ENCODE measurements at places on chromosomes 2 and 18. TPM values are rescaled to one million over a fixed set of nuclear protein-coding genes. Genes with fewer than 3 reads are reported as not detected.

DNA sequence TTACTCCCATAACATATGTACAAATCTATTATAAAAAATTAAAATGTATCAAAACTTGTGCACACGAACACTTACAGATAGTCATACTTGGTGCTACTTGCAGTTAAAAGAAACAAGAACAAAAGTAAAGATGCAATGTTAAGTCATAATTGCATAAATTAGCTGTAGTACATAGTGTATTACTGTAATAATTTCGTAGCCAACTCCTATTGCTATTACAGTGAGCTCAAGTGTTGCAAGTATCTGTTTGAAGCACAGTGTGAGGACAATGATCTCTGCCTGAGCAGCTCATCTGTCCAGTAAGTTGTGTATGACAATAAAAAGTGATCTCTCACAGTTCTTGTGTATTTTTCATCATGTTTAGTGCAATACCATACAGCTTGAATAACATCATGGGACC is 7.5 kb upstream of the SERPINB13 start:
- DNase-seq, result no peak

DNA sequence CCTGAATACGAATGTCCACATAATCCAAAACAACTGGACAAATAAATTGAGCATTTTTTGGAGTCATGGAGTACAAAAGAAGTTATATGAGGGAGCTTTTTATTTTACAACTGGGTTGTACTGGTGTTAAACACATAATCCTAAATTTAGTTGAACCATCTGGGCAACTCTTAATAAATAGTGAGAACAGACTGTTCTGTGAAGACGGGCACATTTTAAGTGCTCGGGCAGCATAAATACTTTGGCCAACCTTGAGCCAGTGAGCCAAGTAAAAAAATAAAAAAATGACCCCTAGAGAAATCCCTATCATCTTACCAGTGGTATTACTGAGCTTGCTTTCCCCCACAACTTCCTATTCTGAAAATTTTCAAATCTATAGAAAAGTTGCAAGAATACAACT is 50.9 kb upstream of the PSME4 start:
- DNase-seq, result no peak

- DNase-seq, result peak; percentile 66
These were observed 236.4 kb downstream of the PIEZO2 start for GRCh38 chr18:10912790-10913545.

MOGAT1 gene
- not detected for total RNA-seq

DNA sequence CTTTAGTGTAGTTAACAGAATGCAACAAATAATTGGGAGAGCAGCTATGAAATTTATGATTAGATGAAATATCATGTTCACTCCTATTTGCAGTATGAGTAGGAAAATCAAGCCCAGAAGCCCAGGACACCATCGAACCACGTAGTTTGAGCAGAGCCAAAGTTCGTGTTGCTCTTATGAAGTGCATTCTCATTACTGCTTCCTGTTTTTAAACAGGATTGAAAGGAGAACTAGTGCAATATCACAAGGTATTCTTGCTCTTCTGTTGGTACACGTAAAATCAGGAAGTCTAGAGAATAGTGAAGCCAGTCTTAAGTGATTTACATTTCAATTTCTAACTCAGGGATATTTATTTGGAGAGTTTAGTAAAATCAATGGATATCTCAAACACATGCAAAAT is 21.1 kb downstream of the ARHGAP15 start:
- DNase-seq, result no peak

ANKRD53 gene
- 11.7 TPM for total RNA-seq

DNA sequence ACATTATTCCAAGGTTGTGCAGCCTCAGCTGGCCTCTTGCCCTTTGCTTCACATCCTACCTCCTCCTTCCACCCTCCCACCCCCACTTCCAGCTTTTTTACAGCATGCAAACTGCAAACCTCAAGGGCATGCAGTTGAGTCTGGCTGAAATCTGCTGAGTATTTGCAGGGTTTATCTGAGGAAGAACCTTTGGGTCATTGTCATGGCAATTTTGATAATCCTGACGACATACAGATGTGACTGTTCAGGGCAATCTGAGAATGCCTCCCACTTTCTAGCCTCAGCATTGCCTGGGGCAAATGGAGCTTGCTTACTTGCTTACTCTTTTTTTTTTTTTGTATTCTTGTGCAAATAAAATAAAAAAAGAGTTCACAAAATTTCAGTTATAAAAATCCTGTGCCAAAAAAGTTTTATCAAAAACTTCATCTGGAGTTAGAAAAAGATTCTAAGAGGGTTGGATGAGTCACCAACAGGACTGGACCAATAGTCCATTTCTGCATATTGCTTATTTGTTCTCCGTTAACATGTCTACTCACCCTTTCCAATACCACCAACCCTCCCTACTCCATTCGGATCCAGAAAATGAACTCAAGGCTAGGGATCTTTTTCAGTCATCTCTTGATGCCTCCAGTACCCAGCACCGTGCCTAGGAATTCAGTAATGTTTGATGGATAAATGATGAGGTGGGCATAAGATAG is 23.6 kb upstream of the LHCGR start:
- no peak for DNase-seq

DNA sequence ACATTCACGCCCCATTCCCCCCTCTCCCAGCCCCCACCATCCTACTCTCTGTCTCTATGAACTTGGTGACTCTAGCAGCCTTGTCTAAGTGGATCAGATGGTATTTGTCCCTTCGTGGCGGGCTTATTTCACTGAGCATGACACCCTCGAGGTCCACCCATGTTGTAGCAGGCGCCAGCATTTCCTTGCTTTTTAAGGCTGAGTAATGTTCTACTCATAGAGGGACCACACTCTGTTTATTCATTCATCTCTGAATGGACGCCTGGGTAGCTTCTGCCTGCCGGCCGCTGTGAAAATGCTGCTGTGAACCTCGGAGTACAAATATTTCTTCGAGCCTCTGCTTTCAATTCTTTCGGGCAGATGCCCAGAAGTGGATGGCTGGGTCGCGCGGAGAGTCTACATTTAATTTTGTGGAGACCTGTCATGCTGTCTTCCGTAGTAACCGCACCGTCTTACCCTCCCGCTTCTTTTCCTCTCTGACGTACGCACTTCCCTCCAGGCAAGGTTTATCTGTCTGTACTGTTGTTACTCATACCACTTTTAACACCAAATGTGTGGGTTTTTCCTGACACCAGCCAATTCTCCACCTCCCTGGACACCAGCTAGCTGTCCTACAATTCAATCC is 5.6 kb downstream of the CROCC2 start:
- DNase-seq, result no peak

GRCh38 chr18:43934322-43934721 is 657.0 kb upstream of the SYT4 start:
- DNase-seq, result no peak

BMP10 gene
- total RNA-seq, result not detected

TFCP2L1 gene
- total RNA-seq, result 0.07 TPM

DNA sequence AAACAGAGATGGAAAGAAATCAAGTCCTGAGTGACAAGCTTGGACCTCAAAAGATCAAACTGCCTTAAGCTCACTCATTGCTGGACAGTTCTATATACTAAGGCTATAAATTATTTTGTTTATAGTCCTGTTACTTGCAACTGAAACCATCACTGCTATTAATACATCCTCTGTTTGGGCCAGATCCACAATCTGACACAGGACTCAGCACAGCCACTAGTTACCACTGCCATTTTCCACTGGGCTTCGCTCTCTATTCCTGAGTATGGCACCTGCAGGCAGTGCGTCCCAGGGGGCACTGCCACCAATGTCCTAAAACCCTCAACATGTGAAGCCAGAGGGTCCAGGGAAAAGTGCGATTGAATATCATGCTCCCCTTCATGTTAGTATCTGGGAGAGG is 52.3 kb downstream of the CYP26B1 start:
- DNase-seq, result no peak

DNA sequence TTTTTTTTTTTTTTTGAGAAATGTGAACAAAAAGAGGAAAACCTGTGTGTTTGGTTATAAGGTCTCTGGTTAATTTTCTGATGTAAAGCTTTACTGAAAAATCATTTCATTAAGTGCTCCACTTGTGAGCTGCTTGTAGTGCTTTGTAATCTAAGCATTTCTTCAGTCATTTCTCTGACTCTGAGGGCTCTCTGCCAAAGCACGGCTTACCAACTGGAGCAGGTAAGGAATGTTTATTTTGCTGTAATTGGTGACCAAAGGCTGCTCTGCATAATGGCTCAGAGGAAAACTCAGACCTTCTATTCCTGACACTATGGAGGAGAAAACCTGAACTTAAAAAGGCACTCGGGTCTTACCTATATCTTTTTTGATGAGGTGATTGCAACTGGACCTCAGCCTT is 848.8 kb downstream of the MBD2 start:
- DNase-seq, result no peak

- DNase-seq, result no peak
These were observed 30.6 kb upstream of the SLC35G4 start for GRCh38 chr18:11578799-11579198.

GRCh38 chr2:1192121-1192520 is 221.1 kb upstream of the TPO start:
- DNase-seq, result no peak

DNA sequence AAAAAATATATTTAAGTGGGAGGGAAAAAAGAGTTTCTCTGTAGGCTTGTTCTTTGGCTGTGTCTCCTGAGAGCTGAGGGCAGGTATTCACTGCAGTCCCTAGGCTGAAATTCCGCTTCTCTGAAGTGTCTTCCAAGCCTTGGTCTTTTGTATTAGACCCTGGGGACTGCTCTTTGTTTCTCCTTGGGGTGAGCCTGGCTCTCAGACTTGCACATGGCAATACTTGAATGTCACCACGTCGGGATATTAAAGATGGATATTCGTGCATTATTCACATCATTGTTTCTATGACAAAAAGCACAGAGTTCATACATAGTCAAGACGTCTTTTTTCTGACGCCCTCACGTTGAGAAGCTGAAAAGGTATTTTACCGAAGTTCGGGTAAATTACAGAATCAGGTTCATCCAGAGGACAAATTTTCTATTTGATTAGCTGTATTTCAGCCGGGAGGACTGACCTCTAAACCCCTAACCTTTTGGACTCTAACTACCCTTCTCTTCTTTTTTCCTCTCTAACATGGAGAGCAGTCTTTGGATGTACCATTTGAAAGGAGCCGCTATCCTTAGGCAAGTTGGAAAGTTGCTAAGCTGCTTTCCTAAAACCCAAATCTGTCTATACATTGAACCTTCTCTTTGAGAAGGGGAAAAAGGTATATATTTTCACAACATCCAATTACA is 2.4 kb upstream of the HOXD3 start:
- DNase-seq, result no peak

TMEM247 gene
- total RNA-seq, result not detected

DNA sequence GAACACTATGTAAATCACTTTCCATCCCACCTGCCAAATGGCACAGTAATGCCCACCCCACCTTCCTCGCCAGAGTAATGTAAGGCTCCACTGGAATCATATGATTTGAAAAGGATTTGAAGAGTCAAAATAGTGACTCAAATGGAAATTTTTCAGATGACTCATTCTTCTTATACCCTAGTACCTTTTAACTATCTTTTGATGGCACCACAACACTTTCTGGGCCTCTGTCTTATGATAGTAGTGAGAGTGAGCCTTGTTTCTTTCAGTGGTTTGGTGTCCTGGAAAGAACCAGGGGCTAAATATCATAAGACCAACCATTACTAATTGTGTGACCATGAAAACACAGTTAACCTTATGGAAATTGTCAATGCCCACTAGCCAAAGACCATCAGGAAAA is 235.4 kb upstream of the SLC14A2 start:
- DNase-seq, result no peak

- no peak for DNase-seq
These were observed 54.6 kb downstream of the ZFP36L2 start for GRCh38 chr2:43171789-43172188.

DNA sequence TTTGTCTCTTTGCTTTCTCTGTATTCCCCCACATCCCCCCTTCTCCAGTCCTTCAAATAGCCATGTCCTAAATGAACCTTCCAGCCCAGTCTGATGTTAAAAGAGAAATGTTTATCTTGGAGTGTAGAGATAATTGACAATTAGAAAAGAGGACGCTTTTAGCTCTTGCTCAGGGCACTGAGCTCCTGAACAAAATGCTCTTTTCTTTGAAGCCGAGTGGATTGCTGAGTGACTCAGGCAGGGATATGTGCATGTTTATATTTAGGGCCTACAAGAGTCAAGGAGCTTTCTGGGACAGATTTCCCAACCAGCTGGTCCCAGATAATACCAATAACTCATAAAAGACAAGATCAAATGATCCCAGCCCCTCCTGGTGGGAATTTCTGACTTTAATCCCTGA is 88.0 kb upstream of the SETBP1 start:
- DNase-seq, result no peak

- DNase-seq, result no peak
These were observed 14.1 kb upstream of the STK25 start for GRCh38 chr2:241522477-241522876.

SPIRE1 gene
- total RNA-seq, result 29.9 TPM

GRCh38 chr2:109158237-109158636 is 29.2 kb downstream of the SH3RF3 start:
- DNase-seq, result no peak

DNA sequence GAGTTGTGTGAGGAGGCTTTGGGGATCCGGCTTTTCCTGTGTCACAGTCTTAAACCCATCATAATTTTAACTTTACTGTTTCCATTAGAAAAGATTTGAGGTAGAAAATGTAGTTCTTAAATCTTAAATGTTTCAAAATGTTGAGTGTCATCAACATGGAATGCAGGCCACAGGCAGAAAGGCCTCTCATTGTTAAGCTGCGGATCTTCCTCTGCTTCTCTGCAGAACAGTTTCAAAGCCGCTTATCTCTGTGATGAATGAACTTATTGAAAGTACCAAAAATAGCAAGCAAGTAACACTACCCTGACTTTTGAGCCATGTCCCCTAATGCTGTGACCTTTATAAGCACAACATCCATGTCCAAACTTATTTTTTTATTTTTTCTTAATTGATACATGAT is 1645.8 kb downstream of the DPP10 start:
- DNase-seq, result no peak

SIGLEC15 gene
- not detected for total RNA-seq

- no peak for DNase-seq
These were observed 161.0 kb upstream of the ID2 start for GRCh38 chr2:8520791-8521344.

DNA sequence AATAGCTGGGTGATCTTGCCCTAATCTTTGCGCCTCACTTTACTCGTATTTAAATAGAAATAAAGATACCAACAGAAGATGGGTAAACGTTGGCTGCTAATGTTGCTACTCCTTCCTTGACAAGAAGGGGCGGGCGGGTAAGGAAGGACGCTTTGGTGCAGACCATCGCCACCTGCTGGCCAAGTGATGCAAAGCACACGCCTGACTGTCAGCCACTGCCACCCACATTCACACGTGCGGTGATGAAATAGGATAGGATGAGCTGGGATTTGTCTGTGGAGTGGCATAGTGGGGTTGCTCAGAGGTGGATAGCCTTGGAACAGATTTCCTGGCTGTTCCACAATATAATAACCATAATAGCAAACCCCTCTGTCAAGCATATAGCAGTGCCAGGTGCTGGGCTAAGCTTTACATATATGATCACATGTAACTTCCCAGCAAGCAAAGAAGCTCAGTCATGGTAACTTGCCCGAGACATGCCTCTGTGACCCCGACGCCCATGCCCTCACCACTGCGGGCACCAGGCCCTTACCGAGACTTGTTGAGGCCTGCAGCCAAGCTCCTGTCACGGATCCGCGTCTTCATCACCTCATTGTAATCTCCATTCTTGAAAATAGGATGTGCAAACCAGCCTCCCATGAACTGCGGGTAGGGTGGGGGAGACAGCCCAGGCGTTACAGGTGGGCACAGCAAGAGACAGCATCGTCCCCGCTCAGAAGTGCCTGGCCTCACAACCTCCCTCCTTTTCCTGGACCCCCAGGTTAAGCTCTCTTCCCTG is 39.3 kb downstream of the LCT start:
- DNase-seq, result peak; percentile 84

- peak; percentile 32 for DNase-seq
These were observed 300.9 kb downstream of the PHLPP1 start for GRCh38 chr18:63016270-63016669.

RND3 gene
- total RNA-seq, result 49.0 TPM

Data from glutamatergic neuron (in vitro differentiated cells).